Hematopoietic multipotent progenitor cell (in vitro differentiated cells): ENCODE measurements at places on chromosomes 3 and 15.

DNA sequence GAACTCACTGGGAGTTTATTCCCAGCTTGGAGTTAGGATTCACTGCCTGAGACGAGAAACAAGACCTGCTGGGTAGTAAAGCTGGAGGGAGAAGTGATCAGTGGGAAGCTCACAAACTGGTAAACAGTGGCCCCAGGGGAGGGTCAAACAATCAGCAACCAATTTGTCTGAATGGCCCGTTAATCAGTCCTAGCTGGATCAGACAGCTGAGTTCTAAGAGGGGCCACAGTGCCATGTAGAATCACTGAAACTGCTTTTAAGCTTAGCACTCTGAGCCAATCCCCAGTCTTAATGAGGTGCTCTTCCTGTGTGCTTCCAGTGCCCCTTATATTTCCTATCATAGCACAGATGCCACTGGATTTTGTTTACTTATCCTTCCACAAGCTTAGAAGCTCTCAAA lies 591.7 kb downstream of the RSL24D1 start:
- DNase-seq: no peak

- no peak for DNase-seq
These were observed 211.1 kb upstream of the STT3B start for GRCh38 chr3:31321620-31322019.

- DNase-seq: no peak
These were observed 1.1 kb downstream of the TM6SF1 start for GRCh38 chr15:83108266-83109219.

GRCh38 chr15:39624806-39625205 lies 43.9 kb downstream of the THBS1 start:
- peak; percentile 50 for DNase-seq

GRCh38 chr3:129827765-129828164 lies 65.7 kb downstream of the TMCC1 start:
- peak; percentile 47 for DNase-seq

DNA sequence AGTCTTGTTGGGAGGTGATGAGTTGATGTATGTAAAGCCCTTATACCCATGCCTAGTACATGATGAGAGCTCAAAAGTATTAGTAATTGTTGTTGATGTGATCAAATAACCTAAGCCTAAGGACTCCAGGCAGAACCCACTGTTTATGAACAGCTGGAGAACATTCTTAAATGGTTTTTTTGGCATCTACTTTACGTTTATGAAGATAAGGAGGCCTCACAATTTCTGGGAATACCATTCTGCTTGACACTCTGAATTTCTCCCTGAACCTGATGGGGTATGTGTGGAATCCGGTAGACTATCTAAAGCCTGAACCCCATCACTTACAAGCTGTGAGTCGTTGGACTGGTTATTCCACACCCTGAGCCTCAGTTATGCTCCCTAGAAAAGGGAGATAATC lies 244.6 kb upstream of the WNT5A start:
- no peak for DNase-seq

GRCh38 chr15:94509259-94509658 lies 277.9 kb downstream of the MCTP2 start:
- no peak for DNase-seq

GRCh38 chr15:72688697-72689096 lies 2.7 kb downstream of the BBS4 start:
- DNase-seq: no peak

GRCh38 chr3:146550743-146551510 lies 6.5 kb upstream of the PLSCR1 start:
- DNase-seq: no peak

DNA sequence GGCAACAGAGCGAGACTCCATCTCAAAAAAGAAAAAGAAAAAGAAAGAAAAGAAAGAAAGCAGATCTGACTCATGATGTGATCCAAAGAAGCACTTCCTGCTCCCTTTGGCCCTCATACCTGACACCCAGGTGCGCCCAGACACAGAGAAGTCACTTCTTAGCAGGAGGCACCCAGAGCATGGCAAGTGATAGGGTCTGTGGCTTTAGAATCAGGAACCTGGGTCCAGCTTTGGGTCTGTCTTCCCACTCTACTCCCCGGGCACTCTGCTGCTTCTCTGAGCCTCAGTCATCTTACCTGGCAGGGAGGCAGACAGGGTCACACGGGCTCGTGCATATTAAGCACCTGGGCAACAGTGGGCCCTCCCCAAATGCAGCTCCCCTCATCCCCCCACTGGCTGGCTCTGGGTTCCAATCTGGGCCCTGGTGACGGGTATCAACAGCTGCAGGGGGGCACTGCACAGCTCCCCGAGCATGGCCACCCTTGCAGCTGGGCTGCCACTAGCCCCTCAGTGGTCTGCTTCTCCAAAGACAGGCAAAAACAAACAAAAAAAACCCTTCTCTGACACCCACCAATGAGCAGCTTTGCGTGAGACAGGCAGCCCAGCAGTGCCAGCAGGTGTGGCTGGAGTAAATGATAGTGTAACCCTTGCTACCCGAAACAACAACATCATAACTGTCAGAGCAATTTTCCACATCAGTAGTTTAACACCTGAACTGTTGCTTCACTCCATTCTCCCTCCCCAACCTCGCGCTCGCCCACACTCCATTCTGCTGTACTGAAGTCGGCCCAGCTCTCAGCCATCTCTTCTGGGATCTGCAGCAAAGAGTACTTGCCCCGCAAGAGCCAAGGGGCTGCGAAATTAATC lies 99.8 kb downstream of the MEGF11 start:
- DNase-seq: no peak

GRCh38 chr15:57692709-57693108 lies 13.8 kb upstream of the POLR2M start:
- no peak for DNase-seq

- no peak for DNase-seq
These were observed 50.7 kb downstream of the CLDN11 start for GRCh38 chr3:170469151-170470062.

DNA sequence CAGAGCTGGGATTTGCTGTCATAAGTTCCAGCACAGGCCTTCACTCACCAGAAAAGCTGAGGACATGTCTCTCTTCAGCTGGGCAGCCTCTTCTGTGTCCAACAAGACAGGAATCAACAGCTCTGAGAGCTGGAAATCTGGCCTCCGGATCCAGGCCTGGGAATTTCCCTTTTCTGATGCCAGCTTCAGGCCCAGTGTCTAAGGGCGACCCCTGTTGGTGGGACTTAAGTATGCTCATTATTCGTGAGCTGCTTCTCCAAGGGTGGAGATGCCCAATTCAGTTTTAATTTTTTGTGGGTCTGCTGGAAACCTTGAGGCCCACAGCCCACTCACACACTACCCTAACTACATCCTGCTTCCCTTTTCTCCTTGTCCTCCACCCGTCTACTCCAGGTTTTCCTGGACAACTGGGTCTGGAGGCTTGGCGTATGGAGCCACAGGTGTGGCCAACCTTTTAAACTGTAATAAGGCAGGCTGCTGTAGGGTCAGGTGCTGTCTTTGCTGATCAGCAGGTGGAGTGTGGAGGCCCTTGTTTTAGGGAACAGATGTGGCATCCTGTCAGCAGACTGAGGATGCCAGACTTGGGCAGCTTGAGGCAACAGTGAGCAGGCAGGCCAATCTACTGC lies 2.6 kb upstream of the CEMIP start:
- DNase-seq: peak; percentile 71

DNA sequence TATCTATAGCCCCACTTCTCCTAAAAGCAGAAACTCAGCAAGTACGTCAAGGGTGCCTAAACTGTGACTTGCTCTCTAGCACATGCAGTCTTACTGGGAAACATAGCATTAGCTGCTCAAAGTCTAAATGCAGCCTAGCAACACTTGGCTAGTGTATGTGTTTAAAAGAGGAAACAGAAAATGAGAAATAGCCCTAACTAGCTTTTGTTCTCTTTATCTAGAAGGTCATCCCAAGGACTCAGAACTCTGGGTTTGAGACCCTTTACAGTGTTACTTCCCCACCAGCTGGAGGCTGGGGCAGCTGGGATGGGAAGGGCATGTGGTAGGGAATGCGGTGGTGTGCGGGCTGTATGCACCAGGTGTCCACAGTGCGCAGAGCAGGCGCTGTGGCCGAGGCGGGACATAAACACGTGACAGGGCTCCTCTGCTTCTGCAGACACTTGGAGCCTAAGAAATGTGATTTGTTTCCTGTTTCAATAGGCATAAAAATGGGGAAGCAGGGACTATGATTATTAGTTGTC lies 13.3 kb downstream of the ETV5 start:
- no peak for DNase-seq

DNA sequence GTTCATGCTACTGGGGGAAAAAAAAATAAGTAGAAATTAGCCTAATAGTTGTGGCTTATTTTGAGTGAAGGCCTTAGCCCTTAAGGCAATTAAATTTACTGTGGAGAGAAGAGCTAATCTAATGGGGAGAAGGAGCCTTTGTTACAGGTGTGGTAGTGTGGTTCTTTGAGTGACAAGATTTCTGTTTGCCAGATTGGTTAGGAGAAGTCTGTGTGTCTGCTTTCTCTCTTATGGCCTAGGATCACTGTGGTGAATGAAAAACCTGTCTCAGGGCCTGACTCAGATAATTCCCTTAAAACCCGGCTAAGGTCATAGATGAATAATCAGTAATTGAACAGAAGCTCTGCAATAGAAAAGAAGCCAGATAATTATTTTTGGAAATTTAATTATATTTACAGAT lies 27.0 kb downstream of the OPA1 start:
- DNase-seq: no peak

GRCh38 chr3:179181993-179182551 lies 33.9 kb downstream of the PIK3CA start:
- no peak for DNase-seq

DNA sequence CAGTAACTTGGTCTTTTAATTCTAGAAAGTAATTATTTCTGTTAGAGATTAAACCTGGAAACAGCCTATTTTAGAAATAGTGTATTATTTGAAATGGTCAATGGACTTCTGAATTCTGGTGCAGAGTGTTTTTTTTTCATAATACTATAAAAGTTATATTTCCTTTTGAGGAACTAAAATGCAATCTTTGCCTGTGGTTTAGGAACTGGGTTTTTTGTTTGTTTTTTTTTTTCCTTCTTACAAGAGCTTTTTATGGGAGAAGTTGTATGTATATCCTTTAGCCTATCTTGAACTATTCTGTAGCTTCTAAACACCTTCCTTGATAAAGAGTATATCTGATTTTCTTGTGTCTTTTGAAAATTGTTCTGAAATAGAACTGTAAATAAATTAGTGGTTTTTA lies 88.3 kb downstream of the ARIH1 start:
- peak; percentile 1 for DNase-seq

DNA sequence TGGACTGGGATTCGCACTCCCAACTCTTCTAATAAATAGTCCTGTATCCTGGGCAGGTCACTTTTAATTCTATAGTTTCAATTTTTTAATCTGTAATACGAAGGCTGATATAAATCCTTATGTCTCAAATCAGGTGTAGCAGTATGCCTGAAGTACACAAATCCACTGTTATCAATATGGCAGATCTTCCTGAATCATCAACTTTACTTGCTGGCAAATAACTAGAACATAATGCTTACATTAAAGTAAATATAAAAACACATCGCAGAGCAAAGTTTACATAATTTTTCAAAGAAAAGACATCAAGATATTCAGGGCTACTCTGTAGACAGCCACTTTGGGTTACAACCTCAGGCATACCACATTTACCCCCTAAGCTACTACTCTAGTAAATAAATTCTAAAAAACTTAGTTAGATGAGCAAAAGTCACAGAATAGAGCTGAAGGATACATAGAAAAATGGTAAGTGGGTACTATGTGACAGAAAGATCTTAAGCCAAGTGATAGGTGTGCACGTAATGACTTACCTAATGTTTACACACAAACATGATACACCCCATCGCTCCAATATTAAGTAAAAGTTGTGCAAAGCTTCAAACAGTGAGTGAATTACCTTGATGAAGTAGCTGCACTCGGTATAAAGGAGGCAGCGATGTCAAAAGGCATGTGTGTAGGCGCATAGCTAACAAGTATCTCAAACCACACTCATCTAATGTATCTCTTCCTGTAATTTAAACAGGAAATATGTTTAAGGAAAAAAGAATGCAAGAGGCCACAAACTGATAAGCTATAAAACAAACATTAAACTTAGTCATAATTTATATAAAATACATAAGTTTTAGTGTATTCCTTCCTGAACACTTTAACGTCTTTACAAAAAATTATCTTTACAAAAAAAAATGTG lies 127.9 kb downstream of the DMXL2 start:
- no peak for DNase-seq

DNA sequence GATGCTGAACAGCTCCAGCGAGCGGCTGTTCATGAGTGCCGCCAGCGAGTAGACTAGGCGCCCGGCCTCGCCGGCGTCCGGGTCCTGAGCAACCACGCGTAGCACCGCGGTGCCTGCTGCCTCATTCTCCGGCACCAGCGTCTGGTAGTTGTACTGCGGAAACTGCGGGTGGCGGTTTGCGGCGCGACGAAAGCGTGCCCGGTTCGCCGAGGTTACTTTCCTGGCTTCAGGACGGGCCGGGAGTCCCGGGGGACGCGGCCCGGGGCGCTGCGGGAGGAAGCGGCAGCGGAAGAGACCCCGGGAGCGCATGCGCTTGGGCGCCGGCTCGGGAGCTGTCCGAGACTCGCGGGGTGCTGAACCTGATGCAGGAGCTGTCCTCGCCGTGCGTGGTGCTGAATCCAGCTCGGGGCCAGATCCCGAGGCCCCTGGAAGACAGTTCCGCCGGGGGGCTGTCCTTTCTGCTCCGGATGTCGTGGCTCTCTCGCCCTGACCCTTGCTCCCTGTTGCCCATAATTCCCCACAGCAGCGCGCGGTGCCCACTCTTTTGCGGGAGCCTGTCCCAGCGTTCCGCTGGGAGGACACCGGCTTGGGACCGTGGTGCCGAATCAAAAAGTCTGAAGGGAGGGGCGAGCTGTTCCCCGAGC lies 1.1 kb downstream of the CELSR3 start:
- DNase-seq: peak; percentile 73

GRCh38 chr3:120450600-120451271 lies at the start of gene FSTL1:
Gene FSTL1 (minus strand): TSS chr3:120450992. CDS start chr3:120450746, 246 bp downstream.
- peak; percentile 55 for DNase-seq

GRCh38 chr3:10169000-10169496 lies 4.3 kb downstream of the IRAK2 start:
- DNase-seq: no peak

- no peak for DNase-seq
These were observed 39.6 kb upstream of the PDCD6IP start for GRCh38 chr3:33758864-33759263.

DNA sequence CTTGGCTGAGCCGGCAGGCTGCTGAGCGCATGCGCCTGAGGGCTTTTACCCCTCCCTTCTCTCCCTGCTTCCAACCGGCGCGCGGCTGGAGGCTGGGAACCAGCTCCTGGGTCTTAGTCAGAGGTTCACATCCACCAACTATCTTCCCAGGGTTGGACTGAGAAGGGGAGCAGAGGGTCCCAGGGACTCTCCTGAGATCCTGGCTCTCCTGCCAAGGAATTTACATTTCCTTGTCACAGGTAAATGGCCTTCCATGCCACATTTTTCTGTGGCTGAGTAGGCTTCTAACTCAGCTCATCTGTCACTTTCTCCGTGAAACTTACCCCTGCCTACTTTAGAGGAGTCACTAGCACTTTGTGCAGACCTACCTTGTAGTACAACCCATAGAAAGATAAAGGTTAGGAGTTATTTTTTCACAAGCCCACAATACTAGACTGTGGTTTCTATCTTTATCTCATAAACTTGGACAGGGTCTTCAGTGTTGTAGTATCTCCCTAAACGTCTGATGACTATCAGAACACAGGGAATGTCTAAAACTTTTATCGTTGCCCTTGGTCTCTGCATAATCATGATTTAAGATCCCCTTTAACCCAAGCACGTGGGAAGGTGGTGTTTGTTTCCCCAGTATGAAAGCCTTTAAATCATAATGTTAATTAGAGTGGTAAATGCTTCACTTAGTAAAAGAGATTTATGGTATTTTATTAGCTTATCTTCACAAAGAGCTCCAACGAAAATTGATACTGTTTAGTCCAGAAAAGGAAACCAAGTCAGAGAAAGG lies 638 bp upstream of the TBC1D5 start:
- no peak for DNase-seq
